ENCODE measurements at places on chromosomes 5 and 9. TPM values are rescaled to one million over a fixed set of nuclear protein-coding genes. Genes with fewer than 3 reads are reported as not detected.
A peak's percentile ranks its signal among the peaks of the same experiment; 100 is the strongest.

DNA sequence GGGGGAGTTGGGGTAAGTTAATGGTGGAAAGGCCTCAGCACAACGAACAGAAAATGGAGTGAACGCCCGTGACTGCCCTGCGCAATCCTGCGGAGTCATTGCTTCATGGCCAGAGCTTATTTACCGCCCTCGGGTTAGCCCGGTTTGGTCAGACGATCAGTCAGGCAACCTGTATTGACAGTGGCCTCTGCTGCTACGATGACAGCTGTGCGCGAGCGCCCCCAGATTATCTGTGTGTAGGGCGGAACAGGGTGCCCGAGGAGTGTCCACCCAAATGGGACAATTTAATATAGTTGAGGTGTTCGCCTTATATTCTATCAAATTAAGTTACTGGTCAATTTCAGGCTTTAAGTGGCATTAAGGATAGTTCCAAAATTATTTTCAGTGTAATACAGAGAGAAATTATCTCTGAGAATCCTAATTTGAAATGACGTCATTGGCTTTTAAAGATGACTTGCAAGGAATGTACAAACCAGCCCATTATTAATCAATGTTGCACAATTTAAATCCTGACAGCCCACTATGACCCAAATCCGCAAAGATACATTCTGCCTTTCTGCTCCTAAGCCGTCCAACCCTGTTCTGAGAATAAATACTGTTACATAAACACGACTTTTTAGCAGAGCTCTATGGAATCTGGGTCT lies 879 bp upstream of the UBQLN1 start:
- H3K36me3 ChIP-seq = peaks cover 12% of the 10 kb centered on the region
- peaks cover 22% of the 10 kb centered on the region for H3K27me3 ChIP-seq
- H3K27ac ChIP-seq = peak overlapping the region; percentile 99
- peak; percentile 40 for DNase-seq

DNA sequence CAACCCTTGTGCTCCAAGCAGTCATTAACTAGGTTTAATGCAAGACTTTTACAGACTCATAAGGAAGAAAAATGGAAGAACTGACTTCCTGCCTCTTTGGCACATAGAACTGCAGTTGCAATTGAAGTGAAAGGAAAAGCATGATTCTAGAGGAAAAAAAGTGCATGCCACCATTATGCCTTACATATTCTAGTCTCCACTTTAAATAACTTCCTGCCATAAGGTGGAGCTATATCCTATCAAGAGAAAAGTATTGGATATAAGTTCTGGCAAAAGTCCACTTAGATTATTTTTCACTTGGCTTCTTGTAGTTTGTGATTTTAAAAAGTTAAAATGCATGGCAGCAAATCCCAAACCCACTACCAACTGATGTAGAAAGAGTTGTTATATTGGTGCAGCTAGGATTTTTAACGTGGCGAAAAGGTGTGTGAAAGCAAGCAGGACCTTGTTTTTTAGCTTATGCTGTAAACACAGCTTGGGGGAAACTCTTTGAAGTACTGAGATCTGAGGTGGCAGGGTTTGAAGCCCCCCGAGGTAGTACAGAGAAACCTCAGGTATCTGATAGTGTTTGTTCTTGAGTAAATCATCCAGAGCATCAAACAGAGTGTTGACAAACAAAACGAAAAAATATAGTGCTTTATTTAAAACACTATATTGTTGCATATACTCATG lies 117.9 kb downstream of the ANXA1 start:
- no peaks in the 10 kb centered on the region for H3K4me1 ChIP-seq
- H3K36me3 ChIP-seq = no peaks in the 10 kb centered on the region
- H3K27ac ChIP-seq = no peak overlapping the region
- no peaks in the 10 kb centered on the region for H3K27me3 ChIP-seq

- no peaks in the 10 kb centered on the region for H3K27me3 ChIP-seq
- H3K27ac ChIP-seq = no peak overlapping the region
- peaks cover 9% of the 10 kb centered on the region for H3K4me1 ChIP-seq
- H3K4me3 ChIP-seq = no peak overlapping the region
- H3K36me3 ChIP-seq = no peaks in the 10 kb centered on the region
Observed at GRCh38 chr5:58224661-58225060, 235.2 kb downstream of the PLK2 start.

DNA sequence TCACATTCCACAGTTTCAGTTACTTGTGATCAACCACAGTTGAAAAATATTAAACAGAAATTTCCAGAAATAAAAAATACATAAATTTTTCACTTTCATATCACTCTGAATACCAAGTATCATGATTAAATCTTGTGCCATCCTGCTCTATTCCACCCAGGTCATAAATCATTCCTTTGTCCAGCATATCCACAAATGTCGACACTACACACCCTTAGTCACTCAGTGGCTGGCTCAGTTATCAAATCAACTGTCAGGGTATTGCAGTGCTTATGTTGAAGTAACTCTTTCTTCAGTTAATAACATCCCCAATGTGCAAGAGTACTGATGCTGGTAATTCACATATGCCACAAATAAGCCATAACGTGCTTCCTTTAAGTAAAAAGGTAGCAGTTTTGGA lies 115.7 kb downstream of the FBXL17 start:
- peaks cover 4% of the 10 kb centered on the region for H3K27me3 ChIP-seq
- no peak overlapping the region for H3K4me3 ChIP-seq
- DNase-seq = no peak
- no peak overlapping the region for H3K27ac ChIP-seq

GRCh38 chr9:21607576-21607975 lies 125.5 kb upstream of the IFNE start:
- no peak overlapping the region for H3K4me3 ChIP-seq
- H3K27ac ChIP-seq = no peak overlapping the region
- no peak for DNase-seq
- no peaks in the 10 kb centered on the region for H3K36me3 ChIP-seq

DNA sequence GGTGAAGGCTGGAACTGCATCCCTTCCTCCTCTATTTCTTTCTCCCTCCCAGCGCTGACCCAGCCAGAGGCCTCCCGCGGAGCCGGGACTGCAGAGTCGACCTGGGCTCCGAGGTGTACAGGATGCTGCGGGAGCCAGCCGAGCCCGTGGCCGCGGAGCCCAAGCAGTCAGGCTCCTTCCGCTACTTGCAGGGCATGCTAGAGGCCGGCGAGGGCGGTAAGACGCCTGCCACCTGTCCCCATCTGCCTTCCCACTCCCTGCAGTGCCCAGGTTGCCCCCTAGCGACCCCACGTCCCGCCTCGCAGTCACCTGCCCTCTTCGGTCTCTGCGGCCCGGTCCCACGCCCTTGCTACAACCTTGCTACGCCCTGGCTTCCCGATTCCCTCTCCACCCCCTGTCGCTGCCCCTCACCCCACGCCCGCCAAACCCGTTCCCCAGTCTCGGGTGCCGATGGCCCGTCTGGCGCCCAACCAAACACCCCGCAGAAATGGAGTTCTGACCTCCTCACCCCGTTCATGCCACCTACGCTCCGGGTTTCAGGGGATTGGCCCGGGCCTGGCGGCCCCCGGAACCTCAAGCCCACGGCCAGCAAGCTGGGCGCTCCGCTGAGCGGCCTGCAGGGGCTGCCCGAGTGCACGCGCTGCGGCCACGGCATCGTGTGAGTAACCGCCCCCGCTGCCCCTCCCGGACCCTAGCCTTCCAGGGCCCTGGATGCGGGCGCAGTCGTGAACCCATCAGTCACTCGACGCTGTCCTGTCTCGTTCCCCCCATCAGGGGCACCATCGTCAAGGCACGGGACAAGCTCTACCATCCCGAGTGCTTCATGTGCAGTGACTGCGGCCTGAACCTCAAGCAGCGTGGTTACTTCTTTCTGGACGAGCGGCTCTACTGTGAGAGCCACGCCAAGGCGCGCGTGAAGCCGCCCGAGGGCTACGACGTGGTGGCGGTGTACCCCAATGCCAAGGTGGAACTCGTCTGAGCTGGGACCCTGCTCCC lies 14.1 kb downstream of the PDLIM4 start:
- no peaks in the 10 kb centered on the region for H3K36me3 ChIP-seq
- peaks cover 4% of the 10 kb centered on the region for H3K4me1 ChIP-seq
- no peak for DNase-seq

- DNase-seq = no peak
- H3K4me3 ChIP-seq = no peak overlapping the region
- H3K27me3 ChIP-seq = peaks cover 6% of the 10 kb centered on the region
- H3K27ac ChIP-seq = no peak overlapping the region
- peaks cover 4% of the 10 kb centered on the region for H3K4me1 ChIP-seq
Observed at GRCh38 chr9:87677776-87678587, 47.9 kb upstream of the CTSL start.

Gene MLANA
- total RNA-seq = not detected

Gene SURF2
- total RNA-seq = 11.9 TPM

Gene SGTB
- 8.3 TPM for total RNA-seq

Gene BTNL9
- total RNA-seq = 24.3 TPM

Gene ANKRD18B
- total RNA-seq = 0.41 TPM

Data from endothelial cell (in vitro differentiated cells).